Activated naive CD4-positive, alpha-beta T cell treated with anti-CD3 and anti-CD28 coated beads, Interleukin-2, amount 50 U/mL, for 72 hours (primary cell): ENCODE measurements at places on chromosomes 2 and 18. TPM values are rescaled to one million over a fixed set of nuclear protein-coding genes. Genes with fewer than 3 reads are reported as not detected.

The MAPRE2 gene
- 65.2 TPM for total RNA-seq

The CDH2 gene
- total RNA-seq: 0.05 TPM

The CNGA3 gene
- total RNA-seq: not detected

The C2orf66 gene
- 0.53 TPM for total RNA-seq

The GNAL gene
- 0.53 TPM for total RNA-seq

The MPP4 gene
- not detected for total RNA-seq

The ANO7 gene
- total RNA-seq: 0.27 TPM

The LRP2 gene
- 0.02 TPM for total RNA-seq

The ALPI gene
- total RNA-seq: not detected

The SULT1C4 gene
- total RNA-seq: not detected

The LBH gene
- total RNA-seq: 67.0 TPM

The STPG4 gene
- not detected for total RNA-seq

The TDRD15 gene
- not detected for total RNA-seq

The PRSS56 gene
- not detected for total RNA-seq

The DCDC2C gene
- total RNA-seq: not detected

The OTOS gene
- not detected for total RNA-seq

The ST8SIA3 gene
- total RNA-seq: not detected

The POTEF gene
- total RNA-seq: not detected

The FEV gene
- not detected for total RNA-seq

The SPP2 gene
- not detected for total RNA-seq

The ALPG gene
- not detected for total RNA-seq

The TNFAIP6 gene
- not detected for total RNA-seq

The GPR155 gene
- 18.5 TPM for total RNA-seq

The EPB41L3 gene
- 5.4 TPM for total RNA-seq

The RTKN gene
- total RNA-seq: 4.6 TPM

The DSG4 gene
- total RNA-seq: not detected

The SERPINB12 gene
- total RNA-seq: not detected

The ING5 gene
- 41.6 TPM for total RNA-seq

The CACNB4 gene
- 0.32 TPM for total RNA-seq

The GLS gene
- total RNA-seq: 282 TPM

The ASXL3 gene
- total RNA-seq: not detected

The CHRND gene
- not detected for total RNA-seq

The NLRC4 gene
- not detected for total RNA-seq

The IL36G gene
- total RNA-seq: not detected

The SCYGR1 gene
- not detected for total RNA-seq

The KATNAL2 gene
- total RNA-seq: 2.0 TPM

The CABLES1 gene
- total RNA-seq: 5.6 TPM

The SERPINB8 gene
- total RNA-seq: 7.8 TPM

The PSMA8 gene
- 0.73 TPM for total RNA-seq

The RTP5 gene
- total RNA-seq: 0.09 TPM

The SOX11 gene
- not detected for total RNA-seq

The PPP1R1C gene
- not detected for total RNA-seq

The CD8B gene
- 2.8 TPM for total RNA-seq
